ENCODE measurements at places on chromosomes 2 and 18.

GRCh38 chr2:217995731-217996231, 7.0 kb downstream of the TNS1 start:
- no peak for DNase-seq

DNA sequence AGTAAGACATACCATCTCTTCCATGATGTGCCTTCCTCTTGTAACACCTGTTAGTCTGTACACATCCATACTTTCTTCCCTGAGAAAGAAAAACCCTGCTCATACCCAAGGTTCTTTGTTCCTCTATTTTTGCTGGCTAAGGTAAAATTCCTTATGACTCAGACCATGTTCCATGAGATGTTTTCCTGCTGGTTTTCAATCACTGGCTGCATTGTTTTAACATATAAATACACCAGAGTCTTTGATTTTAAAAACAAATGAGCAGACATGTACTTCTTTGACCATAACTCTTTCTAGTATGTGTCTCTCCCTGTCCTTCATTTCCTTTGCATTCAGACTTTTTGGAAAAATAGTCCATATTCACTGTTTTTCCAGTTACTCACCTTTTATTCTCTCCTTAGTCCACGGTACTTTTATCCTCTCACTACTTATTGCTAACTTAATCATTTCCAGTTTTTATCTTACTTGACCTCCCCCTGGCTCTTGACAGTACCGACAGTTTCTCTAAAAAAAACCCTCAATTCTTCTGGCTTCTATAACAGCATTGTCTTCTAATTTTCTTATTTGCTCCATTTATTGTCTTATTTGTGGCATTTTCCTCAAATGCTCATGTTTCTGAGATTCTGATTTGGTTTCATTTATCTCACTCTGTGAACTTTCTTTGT, 4.3 kb downstream of the VAPA start:
- DNase-seq: no peak

GRCh38 chr2:176814274-176814673, 398.3 kb upstream of the HNRNPA3 start:
- no peak for DNase-seq

DNA sequence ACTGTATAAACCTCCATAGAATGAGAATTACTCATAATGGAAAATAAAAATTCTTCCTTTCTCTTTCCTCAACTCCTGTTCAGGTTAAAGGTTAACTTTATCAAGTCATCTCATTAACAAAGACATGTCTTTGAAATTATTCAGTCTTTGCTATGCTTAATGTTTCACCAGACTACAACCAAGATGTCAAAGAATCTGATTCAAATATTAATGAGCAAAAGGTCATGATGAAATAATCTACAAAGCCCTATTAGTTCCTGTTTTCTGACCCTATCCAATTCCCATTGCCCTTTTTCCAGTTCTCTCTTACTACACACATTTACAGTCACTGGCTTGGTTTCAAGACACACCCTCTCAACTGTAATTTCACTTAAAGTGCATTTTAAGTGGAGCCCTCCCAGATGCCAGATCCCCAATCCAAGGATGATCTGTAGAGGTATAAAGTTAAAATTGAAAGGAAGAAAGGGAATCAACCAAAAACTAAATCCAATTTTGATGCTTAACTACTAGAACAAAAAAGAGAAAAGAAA, 246.9 kb upstream of the CYP26B1 start:
- peak; percentile 32 for DNase-seq

GRCh38 chr2:225104321-225104720, 62.1 kb upstream of the DOCK10 start:
- no peak for DNase-seq

- no peak for DNase-seq
Observed at GRCh38 chr2:173631127-173631460, 276.4 kb downstream of the CDCA7 start.

- no peak for DNase-seq
Observed at GRCh38 chr2:207395535-207396251, 134.1 kb upstream of the CREB1 start.

- peak; percentile 72 for DNase-seq
Observed at GRCh38 chr2:42089340-42089925, 41.6 kb downstream of the PKDCC start.

GRCh38 chr18:41538751-41539150, 416.3 kb upstream of the PIK3C3 start:
- DNase-seq: no peak

GRCh38 chr2:47062681-47063537, 92.2 kb downstream of the STPG4 start:
- DNase-seq: no peak

- no peak for DNase-seq
Observed at GRCh38 chr2:142678164-142678563, 199.3 kb upstream of the KYNU start.

DNA sequence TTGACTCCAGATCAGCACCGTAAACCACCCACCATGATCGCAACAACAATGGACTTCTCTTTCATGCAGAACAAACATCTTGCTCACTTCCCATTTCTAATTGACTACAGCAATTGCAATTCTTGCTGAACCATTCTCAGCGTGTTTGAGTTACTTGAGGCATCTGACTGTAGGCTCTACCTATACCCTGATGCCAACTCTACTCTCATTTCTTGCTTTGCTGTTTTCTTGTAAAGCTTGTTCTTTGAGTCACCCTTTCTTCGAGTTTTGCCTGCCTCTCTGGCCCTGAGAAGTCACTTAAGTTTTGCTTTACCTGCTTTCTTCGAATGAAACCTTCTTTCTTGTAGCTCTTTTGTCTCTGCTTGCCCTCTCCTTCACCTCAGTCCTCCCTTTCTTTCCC, 160.5 kb upstream of the RND3 start:
- DNase-seq: no peak

GRCh38 chr2:17662723-17663122, 90.9 kb downstream of the SMC6 start:
- DNase-seq: no peak

GRCh38 chr2:150214626-150215025, 272.8 kb downstream of the RND3 start:
- peak; percentile 64 for DNase-seq

DNA sequence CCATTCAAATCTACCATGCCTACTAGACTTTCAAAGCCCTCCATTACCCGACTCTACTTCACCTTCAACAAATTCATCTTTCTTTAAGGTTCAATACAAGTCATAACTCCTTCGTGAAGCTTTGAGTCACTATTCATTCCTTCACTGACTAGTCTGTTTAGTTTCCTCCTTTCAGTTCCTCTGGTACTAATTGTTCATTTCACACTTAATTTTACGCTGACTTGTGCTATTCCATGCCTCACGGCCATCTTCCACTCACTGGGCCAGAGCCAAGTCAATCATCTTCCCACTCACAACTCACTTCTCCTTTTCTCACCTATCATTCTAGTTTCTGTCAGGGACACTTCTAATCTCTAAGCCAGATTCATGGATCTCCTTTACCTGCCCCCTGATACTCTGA, 136.2 kb downstream of the MTX2 start:
- no peak for DNase-seq

DNA sequence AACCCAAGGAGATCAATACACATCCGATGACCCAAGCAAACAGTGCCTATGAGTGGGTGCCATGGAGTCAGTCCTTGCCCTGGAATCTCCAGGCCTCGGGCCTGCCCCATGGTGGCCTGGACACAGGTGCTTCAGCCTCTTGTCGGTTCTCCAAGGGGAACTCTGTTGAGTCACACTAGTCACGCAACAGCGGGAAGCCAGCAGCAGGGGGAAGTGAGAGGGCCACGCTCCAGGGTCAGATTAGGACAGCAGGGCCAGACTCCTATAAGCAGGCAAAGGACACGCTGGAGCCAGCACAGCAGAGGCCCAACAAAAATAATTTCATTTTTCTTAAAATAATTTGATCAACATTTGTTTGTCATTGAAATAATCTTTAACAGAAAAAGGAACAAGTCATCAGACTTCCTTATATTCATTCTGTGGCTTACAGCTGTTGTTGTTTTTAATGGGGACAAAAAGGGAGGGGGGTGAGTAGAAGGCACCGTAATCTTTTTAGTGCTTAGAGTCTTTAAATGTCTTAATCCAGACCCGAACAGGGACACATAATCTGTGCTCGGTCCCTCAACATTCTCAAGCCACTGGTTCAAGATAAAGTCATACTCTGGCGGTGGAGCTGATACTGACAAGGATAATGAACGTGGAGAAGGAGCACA, 16.4 kb upstream of the ARMC9 start:
- no peak for DNase-seq

GRCh38 chr2:3316456-3317276, 61.0 kb downstream of the EIPR1 start:
- no peak for DNase-seq

DNA sequence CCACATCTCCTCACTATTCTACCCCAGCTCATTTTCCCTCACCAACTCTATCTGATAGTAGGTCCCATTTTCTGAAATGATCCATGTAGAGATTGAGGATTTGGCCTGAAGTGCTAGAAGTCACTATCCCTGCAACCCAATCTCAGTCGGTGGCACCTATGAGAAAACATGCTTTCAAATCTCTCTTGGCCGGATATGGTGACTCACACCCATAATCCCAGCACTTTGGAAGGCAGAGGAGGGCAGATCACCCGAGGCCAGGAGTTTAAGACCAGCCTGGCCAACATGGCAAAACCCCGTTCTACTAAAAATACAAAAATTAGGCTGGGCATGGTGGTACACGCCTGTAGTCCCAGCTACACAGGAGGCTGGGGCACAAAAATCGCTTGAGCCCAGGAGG, 19.1 kb upstream of the MARCHF4 start:
- no peak for DNase-seq

DNA sequence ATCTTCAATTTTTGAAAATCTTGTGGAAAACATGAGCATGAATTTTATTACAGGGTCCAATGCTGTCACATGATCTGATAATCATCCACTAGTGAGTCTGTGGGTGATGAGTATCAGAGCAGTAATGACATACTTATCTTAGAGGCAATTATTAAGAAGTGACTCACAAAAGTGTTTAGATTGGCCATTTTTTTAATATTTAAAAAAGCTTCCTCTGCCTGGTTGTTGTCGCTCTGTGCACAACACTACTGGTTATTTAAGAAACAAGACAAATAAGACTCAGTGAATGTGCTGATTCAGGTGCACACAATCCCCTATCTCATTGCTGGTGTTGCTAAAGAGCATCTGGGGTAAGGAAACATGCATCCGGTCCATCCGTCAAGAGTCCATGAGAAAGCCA, 665.8 kb upstream of the ZEB2 start:
- no peak for DNase-seq

GRCh38 chr2:232481322-232482140, 6.1 kb downstream of the ECEL1 start:
- no peak for DNase-seq

GRCh38 chr2:241967467-241968144, 98.1 kb downstream of the RTP5 start:
- no peak for DNase-seq

GRCh38 chr2:146721486-146721885, 1123.3 kb upstream of the ACVR2A start:
- no peak for DNase-seq

GRCh38 chr18:75757951-75758350, 330.4 kb upstream of the SMIM21 start:
- no peak for DNase-seq

- DNase-seq: no peak
Observed at GRCh38 chr18:58382446-58382845, 246.4 kb downstream of the ALPK2 start.

DNA sequence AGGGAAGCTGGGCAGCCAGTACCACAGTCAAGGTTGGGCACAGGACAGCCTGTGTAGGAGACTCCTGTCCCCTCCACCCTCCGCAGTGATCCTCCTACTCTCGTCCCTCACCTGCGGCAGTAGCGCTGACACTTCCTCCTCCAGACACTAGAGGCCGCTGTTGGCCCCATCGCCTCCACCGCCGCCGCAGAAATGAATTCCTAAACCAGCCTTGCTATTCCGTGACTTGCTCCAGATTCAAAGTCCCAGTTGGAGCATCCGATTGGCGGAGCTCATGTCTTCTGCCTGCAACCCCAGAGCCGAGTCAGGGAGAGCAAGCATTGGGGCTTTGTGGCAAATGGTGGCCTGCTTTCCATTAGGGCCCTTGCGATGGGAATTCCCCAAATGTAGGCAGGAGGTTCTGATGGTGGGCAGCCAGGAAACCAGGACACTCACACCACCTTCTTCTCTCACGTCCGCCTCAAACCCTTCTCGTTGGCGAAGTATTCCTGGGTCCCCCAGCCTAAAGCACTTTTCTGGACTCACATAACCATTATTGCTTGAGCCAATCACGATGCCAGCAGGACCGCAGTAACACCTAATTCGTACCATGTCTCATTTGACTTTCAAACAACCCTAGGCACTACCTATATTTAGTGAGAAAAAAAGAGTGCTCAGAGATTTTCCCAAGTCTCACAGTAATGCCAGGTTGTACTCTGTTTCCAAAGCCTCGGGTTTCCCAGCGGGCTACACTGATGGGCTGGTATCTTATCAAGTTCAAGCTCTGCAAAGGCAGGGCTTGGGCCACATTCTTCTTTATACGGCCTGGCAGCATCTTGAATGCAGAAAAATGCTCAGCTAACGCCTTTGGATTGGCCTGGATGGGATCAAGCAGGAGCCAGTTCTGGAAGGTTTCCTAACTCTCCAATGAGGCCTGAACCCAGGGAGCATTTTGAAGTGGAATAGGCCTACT, 1.2 kb upstream of the DNAJB2 start:
- peak; percentile 84 for DNase-seq

- DNase-seq: no peak
Observed at GRCh38 chr2:41936771-41937463, 110.9 kb upstream of the PKDCC start.

DNA sequence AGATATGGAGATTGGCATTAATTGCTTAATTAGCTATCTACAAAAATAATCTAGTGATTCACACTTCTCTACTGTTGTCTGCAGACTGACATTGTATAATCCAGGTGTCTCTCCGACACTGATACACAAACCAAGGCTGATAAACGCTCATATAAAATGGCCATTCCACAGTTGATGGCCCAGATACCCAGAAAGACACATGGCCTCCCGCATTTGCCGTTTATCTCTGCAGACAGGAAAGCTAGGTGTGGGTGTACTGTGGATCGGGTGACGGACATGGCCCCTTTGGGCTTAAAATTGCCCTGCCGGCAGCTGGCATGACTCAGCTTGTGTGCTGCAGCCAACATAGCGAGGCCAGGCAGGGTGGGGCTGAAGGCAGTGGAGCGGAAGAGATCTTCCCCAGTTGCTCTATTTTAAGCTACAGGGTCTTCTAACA, 18.5 kb downstream of the PMAIP1 start:
- DNase-seq: peak; percentile 65

GRCh38 chr18:75116809-75117208, 92.1 kb downstream of the PTGR3 start:
- no peak for DNase-seq
